Right kidney (tissue), 9 donors: ENCODE measurements at places on chromosomes 2 and 18.

DNA sequence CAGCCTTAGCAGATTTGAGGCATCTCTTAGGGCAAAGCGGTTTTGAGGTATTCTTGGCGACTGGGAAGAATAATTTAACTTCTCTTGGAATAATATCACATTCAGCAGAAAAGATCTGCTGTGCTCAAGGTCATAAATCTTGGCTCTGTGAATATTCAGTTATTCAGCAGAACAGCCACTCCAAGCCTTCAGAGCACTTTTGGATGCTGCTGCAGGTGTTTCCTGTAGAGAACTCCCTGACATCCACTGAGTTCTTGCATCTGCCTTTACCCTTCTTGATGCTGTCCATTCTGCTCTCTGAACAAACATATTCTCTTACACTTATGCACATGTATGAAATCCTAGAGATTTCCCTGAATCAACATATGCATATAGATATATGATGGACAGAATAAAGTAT, 390.3 kb downstream of the NRXN1 start:
- DNase-seq = no peak

DNA sequence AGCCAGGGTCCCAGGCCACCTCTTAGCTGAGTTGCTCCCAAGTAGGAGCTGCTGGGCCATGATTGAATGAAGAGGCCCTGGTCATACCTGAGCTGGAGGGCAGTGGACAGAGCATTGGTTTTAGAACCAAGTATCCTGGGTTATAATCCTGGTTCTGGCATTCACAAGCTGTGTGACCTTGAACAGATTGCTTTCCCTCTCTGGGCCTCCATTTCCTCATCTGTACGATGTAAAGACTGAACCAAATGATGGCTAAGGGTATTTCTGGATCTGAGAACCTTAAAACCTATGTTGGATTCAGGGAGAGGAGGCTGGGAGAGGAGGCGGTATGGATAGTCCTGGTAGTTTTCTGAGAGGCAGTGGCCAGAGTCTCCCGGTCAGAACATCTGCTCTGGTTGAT, 31.0 kb downstream of the KCNK3 start:
- no peak for DNase-seq

- DNase-seq = no peak
These were observed 184.1 kb upstream of the GLI2 start for GRCh38 chr2:120551522-120551921.

DNA sequence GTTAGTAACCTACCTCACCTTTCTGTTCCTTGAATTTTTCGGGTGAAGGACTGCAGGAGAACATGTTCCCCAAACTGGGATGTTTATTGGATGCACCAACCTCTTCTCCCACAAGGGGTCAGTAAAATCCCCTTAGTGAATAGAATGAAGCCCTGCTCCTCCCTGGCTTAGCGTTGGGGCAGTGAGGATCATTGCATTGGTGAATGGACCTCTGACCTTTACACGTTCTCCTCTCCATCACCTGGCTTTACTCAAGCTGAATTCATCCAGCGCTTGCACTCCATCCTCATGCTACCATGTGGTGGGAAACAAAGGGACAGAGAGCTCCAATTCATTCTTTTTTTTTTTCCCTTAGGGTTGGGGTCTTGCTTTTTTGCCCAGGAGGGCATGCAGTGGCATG, 157.2 kb downstream of the MIB1 start:
- peak; percentile 35 for DNase-seq

DNA sequence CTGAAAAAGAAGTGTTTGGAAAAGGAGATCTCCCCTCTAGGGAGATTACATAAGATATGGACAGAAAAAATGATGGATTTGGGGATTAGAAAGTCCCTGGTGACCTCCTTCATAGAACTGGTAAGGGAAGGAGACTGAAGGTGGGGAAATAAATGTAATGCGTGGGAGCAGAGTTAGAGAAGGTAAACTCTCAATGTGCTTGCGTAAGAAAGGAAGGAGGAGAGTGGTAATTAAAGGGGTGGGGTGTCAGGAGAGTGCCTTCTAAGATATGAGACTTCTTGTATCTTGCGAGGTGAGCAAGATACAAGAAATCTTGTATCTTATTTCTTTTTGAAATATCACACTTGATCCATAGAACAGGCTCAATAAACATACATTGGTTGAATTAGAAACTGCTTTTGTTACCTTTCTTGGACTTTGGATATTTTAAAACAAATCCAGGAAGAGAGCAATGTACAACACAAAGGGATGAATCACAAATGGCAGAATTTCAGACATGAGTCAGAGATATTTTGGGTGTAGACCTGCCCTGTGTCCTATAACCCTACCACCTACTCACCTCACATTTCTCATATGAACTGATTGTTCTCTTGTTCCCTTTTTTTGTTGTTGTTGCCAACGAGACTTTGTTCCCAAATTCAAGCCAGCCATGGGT, 342.4 kb downstream of the INSIG2 start:
- DNase-seq = no peak
